NCI-H1092 treated with DMSO at 0.1 percent for 48 hours (cell line): ENCODE measurements at places on chromosomes 5 and 9.

DNA sequence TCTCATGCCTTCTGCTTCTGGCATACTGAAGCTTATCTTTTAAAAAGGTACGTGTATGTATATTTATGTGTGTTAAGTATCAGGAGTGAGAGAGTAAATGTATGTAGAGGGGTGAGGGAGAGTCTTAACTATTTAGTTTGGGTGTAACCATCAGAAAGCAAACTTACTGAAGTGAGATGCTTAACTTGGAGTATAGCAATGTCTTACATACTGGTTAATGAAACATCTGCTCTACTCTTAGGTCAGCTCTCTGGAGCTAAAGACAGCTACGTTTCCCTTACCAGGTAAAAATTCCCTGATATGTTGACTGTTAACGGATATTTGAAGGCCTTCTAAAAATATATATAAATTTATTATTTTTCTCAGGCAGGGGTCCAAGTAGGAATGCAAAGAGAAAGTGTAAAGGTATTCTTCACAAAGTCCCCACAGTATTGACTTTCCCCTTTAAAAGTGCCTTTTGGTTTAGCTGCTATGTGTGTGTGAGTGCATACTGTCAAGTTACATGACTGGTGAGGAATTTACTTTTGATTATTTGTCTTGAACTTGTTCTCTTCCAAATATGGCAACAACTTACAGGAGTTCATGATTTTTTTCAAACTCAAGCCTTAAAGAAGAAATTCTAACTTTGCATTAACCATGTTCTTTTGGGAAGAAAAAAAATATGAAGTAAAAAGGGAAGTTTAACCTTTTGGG lies 12.3 kb upstream of the C5orf24 start:
- no peak for DNase-seq

DNA sequence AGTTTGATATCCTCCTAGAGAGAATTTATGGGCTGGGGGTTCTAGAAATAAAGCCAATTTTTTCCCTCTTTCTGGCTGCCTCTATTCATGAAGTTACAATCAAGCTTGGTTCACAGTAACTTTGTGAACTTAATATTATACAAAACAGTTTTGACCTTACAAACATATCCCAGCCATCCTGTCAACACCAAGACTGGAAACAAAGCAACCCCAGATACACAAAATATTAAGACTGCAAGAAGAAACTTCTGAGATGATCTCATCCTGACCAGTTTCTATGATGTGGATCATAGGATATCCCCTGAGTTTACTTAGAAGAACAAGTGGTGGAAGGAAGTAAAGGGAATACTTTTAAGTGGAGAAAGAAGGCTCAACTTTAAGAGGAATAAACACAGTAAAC lies 28.3 kb upstream of the CER1 start:
- DNase-seq = no peak

DNA sequence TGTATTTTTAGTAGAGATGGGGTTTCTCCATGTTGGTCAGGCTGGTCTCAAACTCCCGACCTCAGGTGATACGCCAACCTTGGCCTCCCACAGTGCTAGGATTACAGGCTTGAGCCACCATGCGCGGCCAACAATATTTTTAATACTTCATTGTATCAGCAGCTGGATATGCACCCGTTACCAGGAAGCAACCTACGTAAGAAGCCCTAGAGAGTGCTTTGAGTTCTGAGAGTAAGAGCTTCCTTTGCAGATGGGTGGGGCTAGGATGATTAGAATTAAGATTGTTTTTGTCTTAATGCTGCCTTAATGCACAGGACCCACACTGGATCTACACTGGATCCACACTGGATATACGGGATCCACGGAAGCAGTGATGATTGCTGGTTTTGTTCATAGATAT lies 123.9 kb upstream of the ABCA1 start:
- DNase-seq = no peak

GRCh38 chr5:3602785-3603502 lies 7.3 kb downstream of the IRX1 start:
- DNase-seq = no peak
